ENCODE measurements at places on chromosomes 16 and 17. TPM values are rescaled to one million over a fixed set of nuclear protein-coding genes. Genes with fewer than 3 reads are reported as not detected.

The TTLL6 gene
- total RNA-seq = 0.61 TPM

DNA sequence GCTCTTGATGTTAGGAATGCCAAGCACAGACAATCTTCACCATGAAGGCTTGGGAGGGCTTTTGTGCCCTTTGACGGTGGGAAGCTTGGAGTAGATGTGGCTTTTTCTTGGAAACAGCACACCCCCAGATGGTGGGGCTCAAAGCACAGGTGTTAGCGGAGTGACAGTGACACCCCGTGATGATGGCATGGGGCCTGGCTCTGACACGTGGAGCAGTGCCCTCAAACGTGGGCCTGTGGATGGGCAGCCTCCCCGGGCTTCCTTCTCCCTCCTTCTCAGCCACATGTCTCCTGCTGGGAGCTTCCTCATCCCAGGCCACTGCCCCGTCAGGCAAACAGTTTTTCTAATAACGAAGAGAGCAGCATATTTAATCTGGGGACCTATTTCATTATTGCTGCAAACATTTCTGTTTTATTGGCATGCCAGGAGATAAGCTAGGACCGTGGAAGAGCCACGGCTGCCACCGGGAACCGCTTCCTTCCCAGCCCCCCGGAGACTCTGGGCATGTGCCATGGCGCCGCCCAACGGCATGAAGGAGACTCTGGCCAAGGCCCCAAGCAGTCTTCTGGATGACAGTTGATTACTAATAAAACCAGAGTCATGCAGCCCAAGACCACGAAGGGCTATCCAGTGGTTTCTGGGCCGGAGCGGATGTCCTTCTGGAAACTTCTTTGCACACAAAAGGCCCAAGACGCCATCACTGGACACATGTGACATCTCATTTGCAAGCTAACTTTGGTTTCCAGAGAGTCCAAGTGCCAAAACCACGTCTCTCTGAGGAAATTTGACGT, 280.3 kb upstream of the FOXF1 start:
- DNase-seq = no peak

- DNase-seq = no peak
These were observed 17.7 kb downstream of the VASN start for GRCh38 chr16:4389051-4389955.

GRCh38 chr16:75095204-75095621, 21.4 kb downstream of the LDHD start:
- DNase-seq = no peak
